Kidney epithelial cell (primary cell): ENCODE measurements at places on chromosomes 13 and 19.

DNA sequence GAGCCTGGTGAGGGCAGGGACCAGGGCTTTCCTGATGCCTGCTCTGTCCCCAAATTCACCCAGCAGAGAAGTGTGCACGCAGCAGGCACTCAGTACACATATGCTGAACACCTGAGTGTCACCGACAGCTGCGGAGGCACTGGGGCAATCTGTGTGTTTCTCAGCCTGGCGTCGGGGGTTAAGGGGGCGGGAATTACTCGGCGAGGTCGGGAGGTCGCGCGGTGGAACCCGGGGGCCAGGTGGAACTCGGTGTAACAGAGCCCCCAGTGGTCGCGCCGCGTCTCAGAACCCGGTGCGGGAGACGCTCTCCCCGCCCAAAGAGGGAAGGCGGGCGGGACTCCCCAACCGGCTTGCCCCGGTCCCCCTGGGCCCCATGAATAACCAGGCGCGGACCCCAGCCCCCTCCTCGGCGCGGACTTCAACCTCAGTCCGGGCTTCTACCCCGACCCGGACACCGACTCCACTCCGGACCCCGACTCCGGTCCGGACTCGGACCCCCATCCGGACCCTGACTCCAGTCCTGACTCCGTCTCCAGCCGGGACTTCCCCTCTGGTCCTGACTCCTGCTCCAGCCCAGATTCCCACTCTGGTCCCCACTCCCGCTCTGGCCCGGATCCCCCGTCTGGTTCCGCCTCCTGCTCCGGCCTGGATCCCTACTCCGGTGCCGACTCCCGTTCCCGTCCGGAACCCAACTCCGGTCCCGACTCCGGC, at the start of gene SELENOV:
SELENOV (plus strand) TSS at position 300 of the 711 bp plus-strand sequence; CDS start at position 374, 74 bp downstream.
- DNase-seq: no peak

GRCh38 chr13:44619651-44620050, 43.5 kb upstream of the TSC22D1 start:
- DNase-seq: no peak

- peak; percentile 65 for DNase-seq
These were observed 294.7 kb downstream of the MYO16 start for GRCh38 chr13:108924134-108924533.

DNA sequence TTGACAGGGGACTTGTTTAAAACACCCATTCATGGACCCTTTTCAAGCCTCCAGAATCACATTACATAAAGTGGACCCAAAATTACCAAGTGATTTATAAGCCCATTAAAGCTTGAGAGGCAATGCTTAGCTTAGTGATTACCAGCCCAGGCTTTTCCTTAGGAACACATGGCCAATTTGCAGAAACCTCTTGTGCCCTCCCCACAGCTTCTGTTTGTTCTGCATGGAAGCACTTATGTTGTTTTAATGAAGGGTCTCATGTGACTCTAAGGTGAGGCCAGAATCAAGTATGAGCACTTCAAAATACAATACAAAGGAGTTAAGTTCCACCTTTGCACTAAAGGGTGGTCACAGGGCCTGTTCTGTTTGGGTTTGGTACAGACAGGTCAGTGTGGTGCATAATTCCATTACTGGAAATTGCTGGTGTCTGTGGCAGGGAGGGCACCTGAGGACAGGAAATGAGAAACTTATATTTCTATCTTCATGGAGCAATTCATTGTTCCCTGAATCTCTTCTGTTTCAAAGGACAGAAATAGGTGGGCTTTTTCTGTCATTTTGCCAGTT, 15.3 kb downstream of the ZNF486 start:
- DNase-seq: no peak

DNA sequence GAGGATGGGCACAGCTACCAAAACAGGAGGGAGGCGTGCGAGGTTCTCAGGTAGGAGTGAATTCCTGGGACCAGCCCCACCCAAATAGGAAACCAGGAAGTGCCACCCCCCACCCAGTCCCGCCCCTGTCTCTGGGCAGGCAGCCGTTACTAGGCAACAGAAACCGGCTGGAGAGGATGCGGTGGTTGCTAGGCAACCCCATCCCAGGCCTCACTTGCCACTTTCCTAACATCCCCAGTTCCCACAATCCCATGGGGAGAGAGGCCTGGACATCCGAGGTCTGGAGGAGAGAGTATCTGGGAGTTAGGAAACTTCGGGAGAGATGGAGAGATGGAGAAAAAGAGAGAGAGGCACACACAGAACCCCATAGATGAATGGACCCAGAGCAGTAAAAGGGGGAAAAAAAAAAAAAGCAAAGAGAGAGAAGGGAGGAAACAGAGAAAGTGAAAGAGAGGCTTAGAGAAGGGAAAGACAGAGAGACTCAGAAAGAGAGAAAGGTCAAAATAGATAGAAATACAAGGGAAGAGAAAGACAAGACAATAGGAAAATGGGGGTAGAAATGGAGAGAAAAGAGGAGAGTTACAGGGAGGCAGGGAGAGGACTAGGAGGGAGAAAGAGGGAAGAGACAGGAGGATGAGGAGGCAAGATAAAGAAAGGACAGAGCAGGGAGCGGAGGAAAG, 3.8 kb downstream of the GRIK5 start:
- no peak for DNase-seq

GRCh38 chr19:54436031-54436523, 12.9 kb upstream of the LENG8 start:
- DNase-seq: no peak

- DNase-seq: no peak
These were observed 108.3 kb upstream of the FRY start for GRCh38 chr13:31923134-31923763.

DNA sequence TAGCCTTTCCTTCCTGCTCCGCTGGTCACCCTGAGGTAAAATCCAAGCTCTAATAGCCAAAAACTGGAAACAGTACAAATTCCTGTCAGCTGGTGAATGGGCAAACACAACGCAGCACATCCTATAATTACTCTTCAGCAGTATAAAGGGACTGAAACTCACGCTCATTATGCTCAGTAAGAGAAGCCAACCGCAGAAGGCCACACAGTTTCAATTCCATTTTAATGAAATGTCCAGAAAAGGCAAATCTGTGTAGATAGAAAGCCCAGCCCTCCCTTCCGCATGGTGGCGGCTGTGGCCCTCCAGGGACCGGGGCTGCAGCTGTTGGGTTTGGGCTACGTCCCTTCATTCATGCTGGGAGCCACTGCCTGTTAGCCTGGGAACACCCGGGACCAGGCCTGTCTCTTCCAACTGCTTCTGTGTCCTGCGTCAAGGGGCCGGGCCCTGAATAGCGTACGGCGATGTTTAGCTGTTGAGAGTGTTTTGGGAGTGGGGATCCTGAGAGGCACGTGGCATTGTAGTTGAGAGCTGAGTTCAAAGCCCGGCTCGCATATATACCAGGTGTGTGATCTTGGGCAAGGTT, 23.5 kb downstream of the NKPD1 start:
- DNase-seq: no peak

DNA sequence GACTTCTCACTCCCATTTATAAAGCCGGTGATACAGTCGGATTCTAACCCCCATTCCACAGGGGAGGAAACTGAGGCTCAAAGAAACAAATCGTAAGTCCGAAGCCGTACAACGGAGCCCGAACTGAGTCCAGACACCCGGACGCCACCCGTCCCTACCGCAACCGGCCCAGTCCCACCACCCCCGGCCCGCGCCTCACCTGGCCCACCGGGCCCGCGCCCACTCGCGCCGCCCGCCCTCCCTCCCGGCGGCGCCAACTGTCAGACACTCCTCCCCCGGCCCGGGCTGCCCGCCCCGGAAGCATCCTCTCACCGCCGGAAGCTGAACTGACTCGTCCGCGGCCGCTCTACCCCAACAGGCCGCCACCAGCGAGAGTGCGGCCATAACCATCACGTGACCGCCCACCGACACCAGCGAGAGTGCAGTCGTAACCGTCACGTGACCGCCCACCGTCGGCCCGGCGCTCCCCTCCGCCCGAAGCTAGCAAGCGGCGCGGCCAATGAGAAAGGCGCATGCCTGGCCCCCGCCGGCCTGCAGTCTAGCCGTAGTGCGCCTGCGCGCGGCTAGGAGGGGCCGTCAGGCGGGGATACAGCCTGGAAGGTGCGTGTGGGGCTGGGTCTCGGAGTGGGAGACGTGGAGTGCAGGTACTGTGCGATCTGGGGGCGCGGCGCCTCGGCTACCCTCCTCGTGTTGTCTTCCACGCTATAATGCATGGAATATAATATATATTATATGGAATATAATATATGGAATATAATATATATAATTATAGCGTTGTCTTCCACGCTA, at the start of the genes C19orf47 and PLD3:
C19orf47 (minus strand) TSS at position 273 of the 789 bp plus-strand sequence. CDS start 6,540 bp downstream, outside the sequence.
PLD3 (plus strand) TSS at position 571 of the 789 bp plus-strand sequence. CDS start 17,789 bp downstream, outside the sequence.
- peak; percentile 94 for DNase-seq
